ENCODE measurements at places on chromosomes 1 and 21. TPM values are rescaled to one million over a fixed set of nuclear protein-coding genes. Genes with fewer than 3 reads are reported as not detected.

- no peak for DNase-seq
Measured at GRCh38 chr1:85606414-85606800, 25.8 kb downstream of the CCN1 start.

DNA sequence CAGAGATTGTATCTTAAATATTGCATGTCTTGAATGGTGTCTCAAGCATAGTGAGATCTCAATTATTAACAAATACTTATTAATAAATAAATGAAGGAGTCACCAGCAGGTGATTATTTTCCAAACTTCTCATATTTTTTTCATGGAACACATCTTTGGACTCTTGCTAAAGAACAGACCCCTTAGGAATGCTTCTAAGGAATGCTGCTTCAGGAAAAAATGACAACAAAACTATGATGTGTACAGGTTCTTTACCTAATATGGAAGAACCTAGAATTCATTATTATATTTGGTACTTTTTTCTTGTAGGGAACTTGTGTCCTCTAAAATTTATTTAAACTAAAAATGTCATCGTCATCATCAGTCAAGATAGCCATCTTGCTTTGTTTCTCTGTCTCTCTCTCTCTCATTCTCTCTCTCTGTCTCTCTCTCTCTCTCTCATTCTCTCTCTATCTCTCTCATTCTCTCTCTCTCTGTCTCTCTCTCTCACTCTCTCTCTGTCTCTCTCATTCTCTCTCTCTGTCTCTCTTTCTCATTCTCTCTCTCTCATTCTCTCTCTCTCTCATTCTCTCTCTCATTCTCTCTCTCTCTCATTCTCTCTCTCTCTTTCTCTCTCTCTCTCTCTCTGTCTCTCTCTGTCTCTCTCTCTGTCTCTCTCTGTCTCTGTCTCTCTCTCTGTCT, 63.0 kb upstream of the ETS2 start:
- no peak for DNase-seq

GRCh38 chr21:25501996-25502665, 105.2 kb downstream of the MRPL39 start:
- DNase-seq, result no peak

Gene GUCA2A
- total RNA-seq, result not detected

Gene FCMR
- 520 TPM for total RNA-seq

Gene CD1C
- total RNA-seq, result 0.70 TPM
